ENCODE measurements at places on chromosomes 5 and 9.

DNA sequence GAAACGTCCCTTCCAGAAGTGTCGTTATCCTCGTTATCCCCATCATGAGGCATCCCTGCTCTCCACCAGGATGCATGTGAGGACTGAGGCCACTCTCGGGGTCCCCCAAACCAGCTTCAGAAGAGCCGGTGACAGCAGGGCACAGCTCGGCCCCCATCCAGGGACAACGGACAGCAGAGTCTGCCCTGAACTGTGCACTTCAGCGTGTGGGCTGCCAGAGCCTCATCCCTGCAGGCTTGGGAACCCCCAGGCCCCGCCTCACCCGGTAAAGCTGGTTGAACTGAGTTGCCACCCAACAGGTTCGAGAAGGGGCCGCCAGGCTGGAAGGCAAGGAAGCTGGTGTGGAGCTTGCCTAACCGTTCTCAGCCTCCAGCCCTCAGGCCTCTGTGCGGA is 710 bp upstream of the CARD9 start:
- no peak for DNase-seq

DNA sequence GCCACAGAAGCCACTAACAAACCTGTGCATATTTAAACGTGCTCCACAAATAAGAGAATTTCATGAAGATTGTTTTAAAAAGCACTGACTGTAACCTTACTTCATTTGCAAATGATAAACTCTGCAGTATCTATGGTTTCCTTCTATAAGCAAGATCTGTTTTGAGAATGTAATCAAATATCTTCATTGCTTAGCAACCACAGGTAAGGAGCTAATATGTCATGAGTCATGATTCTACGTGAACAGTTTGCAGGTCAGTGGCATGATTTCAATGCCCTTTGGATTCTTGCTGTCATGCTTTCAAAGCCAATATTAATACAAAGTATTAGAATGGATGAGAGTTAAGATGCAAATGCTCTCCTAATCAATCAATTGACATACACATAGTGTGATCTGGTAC is 325.0 kb downstream of the EDIL3 start:
- DNase-seq = no peak

DNA sequence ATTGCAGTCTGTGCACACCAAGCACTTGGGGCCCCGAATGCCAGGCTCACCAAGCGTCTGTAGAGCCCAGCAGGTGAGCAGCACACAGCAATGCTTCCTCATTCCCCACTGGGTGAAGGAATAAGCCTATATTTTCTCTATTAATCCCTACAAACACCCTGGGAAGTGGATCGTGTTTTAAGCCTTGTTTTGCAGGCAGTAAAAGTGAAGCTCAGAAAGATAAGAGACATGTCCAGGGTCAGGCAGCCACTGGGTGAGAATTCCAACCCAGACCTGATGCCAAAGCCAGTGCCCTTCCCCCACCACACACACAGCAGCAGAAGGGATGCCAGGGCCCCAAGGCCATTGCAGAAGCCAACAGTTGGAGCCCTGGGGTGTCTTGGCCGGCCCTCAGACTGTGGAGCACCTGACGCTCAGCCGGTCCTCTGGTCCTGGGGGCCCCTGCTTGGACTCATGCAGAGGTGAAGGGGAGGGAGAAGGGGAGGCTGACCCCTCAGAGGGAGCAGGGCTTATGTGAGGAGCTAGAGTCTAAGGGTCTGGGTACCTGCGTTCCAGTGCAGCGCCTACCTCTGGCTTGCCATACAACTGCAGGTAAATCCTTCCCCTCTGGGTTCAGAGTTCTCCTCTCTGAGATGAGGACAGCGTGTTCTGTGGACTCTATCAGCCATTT is 26.3 kb upstream of the SYNPO start:
- no peak for DNase-seq

DNA sequence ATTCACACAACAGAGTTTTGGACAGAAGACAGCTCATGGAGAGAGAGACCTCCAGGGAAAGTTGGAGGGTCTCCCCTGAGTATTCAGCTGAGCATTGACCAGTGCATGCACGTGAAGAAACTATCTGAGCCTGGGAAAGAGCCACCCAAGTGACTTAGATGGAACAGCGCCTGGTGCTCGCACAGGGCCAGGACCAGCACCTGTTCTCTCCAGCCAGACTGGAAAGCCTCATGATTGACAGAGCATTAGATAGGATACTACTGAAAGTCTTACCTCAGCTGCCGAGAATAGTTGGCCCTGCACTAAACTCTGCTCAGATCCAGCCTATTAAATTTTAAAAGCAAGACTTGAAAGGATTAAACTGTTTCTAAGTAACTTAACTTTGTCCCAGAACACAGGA is 28.3 kb upstream of the NEURL1B start:
- no peak for DNase-seq

DNA sequence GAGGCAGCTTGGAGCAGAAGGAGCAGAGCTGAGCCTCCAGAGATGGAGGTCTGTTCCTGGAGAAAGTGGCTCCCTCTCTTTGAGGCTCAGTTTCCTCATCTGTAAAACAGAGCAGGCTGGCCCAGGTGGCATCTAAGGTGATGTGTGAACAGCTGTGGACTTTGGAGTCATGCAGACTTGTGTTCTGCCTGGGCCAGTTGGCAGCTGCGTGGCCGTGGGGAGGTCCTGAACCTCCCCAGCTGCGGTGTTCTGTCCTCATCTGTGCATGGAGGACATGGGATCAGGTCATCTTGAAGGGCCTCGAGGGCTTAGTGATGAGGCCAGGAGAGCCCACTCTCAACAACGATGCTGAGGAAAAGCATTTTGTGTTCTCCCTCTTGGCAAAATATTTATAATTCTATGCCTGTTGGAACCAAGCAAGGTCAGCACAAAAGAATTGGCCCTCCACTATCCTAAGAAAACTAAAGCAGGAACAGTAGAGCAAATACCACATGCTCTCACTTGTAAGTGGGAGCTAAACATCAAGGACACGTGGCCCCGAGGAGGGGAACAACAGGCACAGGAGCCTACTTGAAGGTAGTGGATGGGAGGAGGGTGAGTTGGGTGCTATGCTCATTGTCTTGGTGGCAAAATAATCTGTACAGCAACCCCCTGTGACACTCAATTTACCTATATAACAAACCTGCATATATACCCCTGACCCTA is 63.2 kb upstream of the COL15A1 start:
- no peak for DNase-seq

DNA sequence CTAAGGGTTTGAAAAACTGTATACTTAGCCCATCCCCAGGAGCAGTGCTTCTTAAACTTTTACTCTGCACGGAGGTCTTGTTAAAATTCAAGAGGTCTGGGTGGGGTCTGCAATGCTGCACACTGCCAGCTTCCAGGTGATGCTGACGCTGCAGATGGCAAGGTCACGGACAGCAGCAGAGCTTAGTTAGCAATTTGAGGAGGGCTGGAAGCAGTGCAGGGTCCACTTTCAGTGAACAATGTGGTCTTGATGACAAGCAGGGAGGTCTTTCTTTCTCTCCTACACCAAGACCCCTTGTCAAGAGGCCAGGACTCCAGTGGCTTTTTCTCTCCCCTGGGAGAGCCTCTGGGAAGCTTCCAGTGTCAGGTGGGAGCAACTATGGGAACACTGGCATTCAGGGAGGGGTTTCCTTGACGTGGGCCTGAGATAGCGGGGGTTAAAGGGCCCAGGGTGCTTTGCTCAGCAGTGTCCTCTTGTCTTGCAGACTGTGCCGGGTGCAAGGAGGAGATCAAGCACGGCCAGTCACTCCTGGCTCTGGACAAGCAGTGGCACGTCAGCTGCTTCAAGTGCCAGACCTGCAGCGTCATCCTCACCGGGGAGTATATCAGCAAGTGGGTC is 65.0 kb upstream of the AFAP1L1 start:
- DNase-seq = no peak

DNA sequence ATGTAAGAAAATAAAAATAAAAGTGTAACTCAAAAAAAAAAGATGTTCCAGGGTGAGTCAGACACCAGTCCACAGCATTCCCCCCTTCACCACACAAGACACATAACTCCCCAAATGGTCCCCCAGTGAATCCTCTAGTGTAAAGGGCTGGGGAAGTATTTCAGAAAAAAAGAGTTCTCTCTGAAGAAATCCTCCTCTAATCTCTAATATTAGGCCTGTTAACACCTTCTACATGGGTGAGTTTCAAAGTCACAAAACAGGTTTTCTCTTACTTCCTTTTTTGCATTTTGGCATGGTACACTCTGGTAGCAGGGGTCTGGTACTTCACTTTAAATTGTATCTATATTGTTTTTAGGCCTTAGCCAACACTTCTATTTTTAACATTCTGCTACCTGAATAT is 28.2 kb downstream of the RNF145 start:
- DNase-seq = no peak

GRCh38 chr5:179834120-179834519 is 13.4 kb downstream of the SQSTM1 start:
- no peak for DNase-seq

- DNase-seq = no peak
Measured at GRCh38 chr5:73135021-73135420, 14.6 kb downstream of the TMEM171 start.

- no peak for DNase-seq
Measured at GRCh38 chr5:135013947-135014570, 20.0 kb downstream of the PITX1 start.

- DNase-seq = no peak
Measured at GRCh38 chr5:36209664-36210063, 32.1 kb downstream of the NADK2 start.

- DNase-seq = no peak
Measured at GRCh38 chr5:69404659-69405330, 10.1 kb upstream of the MARVELD2 start.

DNA sequence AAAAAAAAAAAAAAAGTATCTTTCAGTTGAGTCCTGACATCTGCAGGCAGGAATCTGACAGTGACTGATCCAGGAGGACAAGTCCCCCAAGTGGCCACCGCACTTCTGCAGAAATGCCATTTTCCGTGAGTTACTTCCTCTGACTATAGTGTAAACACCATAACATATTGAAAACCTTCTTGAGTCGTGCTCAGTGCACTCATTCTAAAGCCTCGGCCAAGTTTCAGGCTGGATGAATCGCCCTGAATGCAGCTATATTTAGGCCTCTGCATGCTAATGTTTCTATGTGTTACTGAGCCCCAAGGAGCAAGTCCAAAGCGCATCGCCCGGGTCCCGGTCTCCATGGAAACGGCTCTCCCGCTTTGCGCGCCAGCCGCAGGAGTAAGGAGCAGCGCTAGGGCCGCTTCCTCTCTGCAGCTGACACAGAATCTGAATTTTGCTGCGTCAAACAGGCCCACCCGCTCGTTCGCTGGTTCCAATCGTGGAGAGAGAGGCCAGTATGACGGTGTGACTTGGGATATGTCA is 335.4 kb downstream of the MSX2 start:
- DNase-seq = no peak

- DNase-seq = no peak
Measured at GRCh38 chr9:125999504-125999881, 252.3 kb downstream of the PBX3 start.

DNA sequence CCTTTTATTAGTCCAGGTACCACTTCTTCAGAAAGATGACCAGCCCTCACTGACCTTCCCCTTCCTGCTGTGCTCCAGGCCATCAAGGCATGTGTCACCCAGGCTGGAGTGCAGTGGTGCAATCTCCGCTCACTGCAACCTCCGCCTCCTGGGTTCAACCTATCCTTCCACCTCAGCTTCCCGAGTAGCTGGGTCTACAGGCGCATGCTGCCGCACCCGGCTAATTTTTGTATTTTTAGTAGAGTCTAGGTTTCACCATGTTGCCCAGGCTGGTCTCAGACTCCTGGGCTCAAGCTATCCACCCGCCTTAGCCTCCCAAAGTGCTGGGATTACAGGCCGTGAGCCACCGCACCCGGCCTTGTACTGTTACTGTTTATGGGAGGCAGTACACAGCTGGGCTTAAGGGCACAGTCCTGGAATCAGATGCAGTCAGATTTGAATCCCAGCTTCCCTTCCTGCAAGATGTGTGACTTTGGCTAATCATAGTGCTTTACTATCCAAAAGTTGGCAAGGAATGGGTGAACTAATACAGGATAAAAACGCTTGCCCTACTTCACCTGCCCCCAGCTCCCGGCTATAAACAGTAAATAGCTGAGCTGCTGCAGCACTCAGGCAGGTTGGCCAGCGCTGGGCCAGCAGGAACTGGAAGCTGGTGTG is 483 bp upstream of the EIF4EBP3 start:
- DNase-seq = no peak

DNA sequence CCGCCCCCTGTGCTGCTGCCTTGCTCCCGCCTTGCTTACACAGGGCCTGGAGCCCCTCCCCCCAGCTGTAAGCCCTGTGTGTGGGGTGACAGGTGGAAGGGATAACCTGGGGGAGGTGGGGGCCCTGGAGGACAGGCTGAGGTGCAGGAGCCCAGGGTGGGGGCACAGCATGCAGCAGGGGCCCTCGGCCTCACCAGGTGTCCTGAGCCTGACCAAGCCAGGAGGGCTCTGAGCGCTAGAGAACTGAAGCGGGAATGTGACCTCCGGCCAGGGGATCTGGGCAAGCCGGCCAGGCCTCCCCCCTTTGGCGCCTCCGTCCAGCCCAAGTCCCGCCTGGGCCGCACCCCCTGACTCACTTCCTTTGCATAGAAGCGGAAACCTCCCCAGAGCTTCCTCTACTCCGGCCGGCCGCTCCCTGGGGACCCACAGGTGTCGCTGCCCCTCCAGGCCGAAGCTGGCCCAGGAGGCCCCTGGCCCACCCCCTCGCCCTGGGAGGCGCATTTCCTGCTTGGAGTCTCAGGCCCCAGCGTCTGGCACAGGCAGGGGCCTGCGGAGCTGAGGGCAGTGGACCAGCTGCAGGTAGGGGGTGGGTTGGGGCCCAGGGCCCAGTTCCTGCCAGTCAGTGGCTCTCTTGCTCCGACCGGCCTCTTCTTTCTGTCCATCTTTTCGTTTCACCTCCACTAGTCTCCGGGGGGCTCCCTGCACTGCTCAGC is at the start of gene TOR4A:
Gene TOR4A (plus strand): TSS at position 398 of the 713 bp plus-strand sequence. CDS start 964 bp downstream, outside the sequence.
- DNase-seq = no peak

- DNase-seq = no peak
Measured at GRCh38 chr9:7313389-7313788, 486.2 kb downstream of the DMAC1 start.

GRCh38 chr9:130140706-130141105 is 31.5 kb upstream of the NCS1 start:
- no peak for DNase-seq

DNA sequence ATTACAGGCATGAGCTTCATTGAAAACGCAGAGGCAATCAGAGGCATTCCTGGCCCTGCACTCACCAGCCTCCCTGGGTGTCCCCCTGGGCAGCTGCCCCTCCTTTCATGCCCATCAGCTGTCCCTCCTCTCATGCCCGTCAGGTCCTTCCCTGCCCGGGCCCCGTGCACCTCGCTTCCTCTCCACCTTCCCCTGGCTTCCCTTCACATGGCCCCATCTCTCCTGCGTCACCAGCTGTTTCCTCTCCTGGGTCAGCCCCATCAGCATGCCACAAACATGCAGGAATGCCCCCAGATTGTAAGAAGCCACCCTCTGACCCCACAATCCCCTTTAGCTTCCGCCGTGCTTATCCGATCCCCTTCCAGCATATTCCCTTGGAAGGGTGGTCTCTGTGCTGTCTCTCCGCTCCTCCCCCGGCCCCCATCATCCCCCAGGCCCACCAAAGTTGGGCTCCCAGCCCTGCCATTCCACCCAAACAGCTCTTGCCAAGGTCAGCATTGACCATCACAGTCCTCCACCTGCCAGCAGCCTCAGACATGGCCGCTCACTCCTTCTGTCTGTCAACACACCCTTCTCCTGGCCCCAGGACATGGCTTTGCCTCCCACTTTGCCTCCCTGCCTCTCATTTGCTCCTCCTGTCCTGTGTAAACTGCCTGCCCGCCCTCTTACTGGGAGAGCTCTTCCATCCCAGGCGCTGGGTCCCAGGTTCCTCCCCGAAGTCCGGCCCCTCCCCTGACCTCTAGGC is 98.6 kb upstream of the IER5L start:
- DNase-seq = no peak
